Spleen (tissue), 13 donors: ENCODE measurements at places on chromosomes 3 and 15. TPM values are rescaled to one million over a fixed set of nuclear protein-coding genes. Genes with fewer than 3 reads are reported as not detected.

Gene AADACL2
- total RNA-seq = not detected

- H3K4me3 ChIP-seq = no peak overlapping the region
- H3K27ac ChIP-seq = no peak overlapping the region
- no peaks in the 10 kb centered on the region for H3K4me1 ChIP-seq
- DNase-seq = no peak
These were observed 17.8 kb upstream of the MUC13 start for GRCh38 chr3:124952282-124952855.

Gene KCNAB1
- 8.4 TPM for total RNA-seq

Gene DISP2
- total RNA-seq = 0.13 TPM

Gene RCCD1
- total RNA-seq = 8.7 TPM

GRCh38 chr3:59517388-59517787 is 467.6 kb upstream of the CFAP20DC start:
- H3K4me1 ChIP-seq = no peaks in the 10 kb centered on the region
- H3K4me3 ChIP-seq = no peak overlapping the region
- no peaks in the 10 kb centered on the region for H3K27me3 ChIP-seq
- H3K27ac ChIP-seq = no peak overlapping the region
- DNase-seq = no peak
- H3K36me3 ChIP-seq = no peaks in the 10 kb centered on the region

DNA sequence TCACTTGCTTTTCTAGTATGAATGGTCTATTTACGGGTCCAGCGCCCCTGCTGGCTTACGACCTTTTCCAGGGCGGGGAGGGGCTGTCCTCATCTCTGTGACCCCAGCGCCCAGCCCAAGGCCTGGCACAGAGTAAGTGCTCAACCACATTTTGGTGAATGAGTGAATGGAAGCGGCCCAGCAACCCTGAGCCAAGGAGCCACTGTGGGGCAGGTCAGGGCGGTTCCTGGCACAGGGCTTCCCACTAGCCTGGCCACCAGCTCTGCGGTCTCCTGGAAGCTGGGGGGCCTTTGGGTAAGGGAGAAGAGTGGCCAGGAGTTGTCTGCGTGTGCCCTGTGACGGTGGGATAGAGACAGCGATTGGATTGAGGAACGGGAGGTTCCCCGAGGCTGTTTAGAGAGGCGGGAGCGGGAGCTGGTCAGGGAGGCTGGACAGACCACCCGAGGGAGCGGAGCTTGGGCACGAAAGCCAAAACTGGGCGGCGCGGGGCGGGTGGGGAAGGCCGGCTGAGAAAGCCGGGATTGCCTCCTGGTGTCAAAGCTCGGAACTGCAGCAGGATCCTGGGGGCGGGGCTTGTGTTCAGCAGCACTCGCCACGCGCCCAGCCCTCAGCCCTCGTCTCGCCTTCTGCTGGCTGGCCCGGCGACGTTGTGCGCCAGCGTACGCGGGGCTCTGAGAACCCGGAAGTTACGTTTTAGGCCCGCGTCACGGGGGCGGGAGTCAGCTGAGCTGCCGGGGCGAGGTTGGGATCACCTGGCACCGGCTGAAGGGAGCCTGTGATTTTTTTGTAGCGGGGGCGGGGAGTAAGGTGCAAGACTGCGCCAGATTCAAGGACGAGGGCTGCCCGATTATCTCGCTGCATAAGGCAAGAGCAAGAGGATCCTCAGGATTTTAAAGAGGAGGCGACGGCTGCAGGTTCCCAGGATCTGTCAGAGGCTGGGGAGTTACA is at the start of gene VPS18:
Gene VPS18 (plus strand): TSS at position 718 of the 948 bp plus-strand sequence. CDS start 319 bp downstream, outside the sequence.
- H3K4me1 ChIP-seq = peaks cover 21% of the 10 kb centered on the region
- H3K27me3 ChIP-seq = no peaks in the 10 kb centered on the region
- peaks cover 19% of the 10 kb centered on the region for H3K36me3 ChIP-seq
- H3K27ac ChIP-seq = peak within 1 kb of the TSS; percentile 89
- H3K4me3 ChIP-seq = peak within 1 kb of the TSS; percentile 91
- peak; percentile 100 for DNase-seq

Gene SLITRK3
- not detected for total RNA-seq

DNA sequence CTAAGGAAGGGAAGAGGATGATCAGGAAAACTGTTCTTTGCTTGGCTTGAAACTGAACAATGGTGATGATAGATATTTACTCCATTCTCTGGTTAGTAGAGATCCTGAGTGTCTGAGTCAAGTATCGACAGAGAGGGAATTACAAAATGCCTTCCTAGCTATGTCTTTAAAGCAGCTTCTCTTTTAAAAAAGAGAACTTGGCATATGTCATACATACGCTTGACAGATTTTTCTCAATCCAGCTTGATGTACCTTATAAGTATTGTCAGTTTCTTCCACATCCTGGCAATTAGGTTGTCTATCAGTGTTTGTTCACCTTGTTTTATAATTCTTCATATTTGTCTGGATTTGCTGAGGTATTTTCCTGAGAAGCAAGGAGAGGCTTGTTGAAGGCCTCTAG is 5.0 kb upstream of the EPHB1 start:
- peaks cover 6% of the 10 kb centered on the region for H3K4me1 ChIP-seq
- H3K27me3 ChIP-seq = no peaks in the 10 kb centered on the region
- no peaks in the 10 kb centered on the region for H3K36me3 ChIP-seq
- H3K4me3 ChIP-seq = no peak overlapping the region
- no peak overlapping the region for H3K27ac ChIP-seq
- DNase-seq = no peak

GRCh38 chr3:156098437-156099035 is 21.8 kb upstream of the KCNAB1 start:
- no peaks in the 10 kb centered on the region for H3K27me3 ChIP-seq
- H3K27ac ChIP-seq = no peak overlapping the region
- H3K4me1 ChIP-seq = no peaks in the 10 kb centered on the region
- no peak for DNase-seq
- no peaks in the 10 kb centered on the region for H3K36me3 ChIP-seq
- H3K4me3 ChIP-seq = no peak overlapping the region

GRCh38 chr15:70037292-70037640 is 60.5 kb downstream of the TLE3 start:
- no peaks in the 10 kb centered on the region for H3K36me3 ChIP-seq
- H3K4me3 ChIP-seq = no peak overlapping the region
- peaks cover 7% of the 10 kb centered on the region for H3K27me3 ChIP-seq
- no peak overlapping the region for H3K27ac ChIP-seq
- peaks cover 30% of the 10 kb centered on the region for H3K4me1 ChIP-seq

DNA sequence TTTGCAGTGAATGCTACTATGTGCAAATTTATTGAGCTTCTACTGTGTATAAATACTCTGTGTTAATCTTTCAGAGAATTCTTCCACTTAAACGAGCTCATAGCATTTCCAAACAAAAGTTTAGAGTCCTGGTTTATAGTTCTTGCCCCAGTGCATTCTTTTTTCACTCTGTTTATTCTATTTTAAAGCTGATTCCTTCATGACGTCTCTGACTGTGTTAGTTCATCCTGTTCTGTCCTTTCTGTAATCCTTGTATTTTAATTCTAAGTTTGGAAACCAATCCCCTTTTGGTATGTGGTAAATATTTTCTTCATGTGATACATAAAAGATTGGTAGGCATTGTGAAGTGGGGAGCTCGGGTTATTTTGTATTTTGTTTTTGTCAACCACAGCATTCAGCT is 18.7 kb downstream of the P2RY14 start:
- no peak overlapping the region for H3K4me3 ChIP-seq
- no peak for DNase-seq
- no peaks in the 10 kb centered on the region for H3K36me3 ChIP-seq
- H3K27ac ChIP-seq = no peak overlapping the region
- H3K4me1 ChIP-seq = no peaks in the 10 kb centered on the region
- no peaks in the 10 kb centered on the region for H3K27me3 ChIP-seq

GRCh38 chr15:57589281-57589680 is 2.4 kb upstream of the MYZAP start:
- H3K4me1 ChIP-seq = peaks cover 29% of the 10 kb centered on the region
- peaks cover 23% of the 10 kb centered on the region for H3K27me3 ChIP-seq
- no peak overlapping the region for H3K27ac ChIP-seq
